ENCODE measurements at places on chromosomes 1 and 21.

- no peak for DNase-seq
These were observed 92.3 kb upstream of the COL6A1 start for GRCh38 chr21:45889256-45889655.

- no peak for DNase-seq
These were observed 19.3 kb upstream of the OPRD1 start for GRCh38 chr1:28792644-28793121.

DNA sequence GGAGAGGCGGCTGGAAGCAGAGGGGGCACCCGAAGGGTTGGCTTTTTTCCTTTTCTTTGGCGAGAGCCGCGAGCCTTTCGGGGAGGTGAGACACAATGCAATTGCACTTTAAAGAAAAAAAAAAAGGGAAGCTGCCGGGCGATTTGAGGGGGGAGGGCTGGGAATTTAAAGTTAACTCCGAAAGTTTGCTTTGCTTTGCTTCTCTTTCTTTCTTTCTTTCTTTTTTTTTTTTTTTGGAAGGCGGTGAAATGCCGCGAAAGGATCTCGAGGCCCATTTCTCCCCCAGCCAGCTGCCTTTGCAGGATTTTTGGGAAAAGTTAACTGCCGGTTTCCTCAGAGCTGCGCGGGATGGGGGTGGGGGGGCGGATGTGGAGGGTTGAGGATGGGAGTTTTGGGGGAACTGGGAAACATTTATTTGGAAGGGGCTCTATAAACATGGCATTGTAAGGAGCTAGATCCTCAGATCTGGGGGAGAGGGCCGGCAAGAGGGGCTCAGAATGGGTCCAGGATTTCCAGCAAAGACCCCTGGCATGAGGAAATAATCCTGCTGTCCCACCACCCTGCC, 997 bp downstream of the ZNF362 start:
- DNase-seq, result no peak

GRCh38 chr1:94045465-94046056, 75.4 kb downstream of the ABCA4 start:
- no peak for DNase-seq

DNA sequence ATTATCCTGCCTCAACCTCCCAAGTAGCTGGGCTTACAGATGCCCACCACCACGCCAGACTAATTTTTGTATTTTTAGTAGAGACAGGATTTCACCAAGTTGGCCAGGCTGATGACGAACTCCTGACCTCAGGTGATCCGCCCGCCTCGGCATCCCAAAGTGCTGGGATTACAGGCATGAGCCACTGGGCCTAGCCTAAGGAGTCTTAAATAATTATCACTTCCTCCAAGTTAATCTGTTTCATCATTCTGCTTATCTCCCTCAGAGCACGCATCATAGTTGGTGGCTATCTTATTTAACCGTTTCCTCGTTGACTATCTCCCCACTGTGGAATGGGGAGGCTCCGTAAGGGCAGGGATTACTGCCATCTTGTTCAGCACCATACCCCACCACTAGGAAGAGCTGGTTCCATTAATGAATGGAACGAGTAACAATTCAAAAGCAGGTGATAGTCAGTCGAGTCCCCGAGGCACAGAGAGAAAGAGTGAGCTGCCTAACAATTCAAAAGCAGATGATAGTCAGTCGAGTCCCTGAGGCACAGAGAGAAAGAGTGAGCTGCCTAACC, 52.7 kb downstream of the GLUL start:
- no peak for DNase-seq

- DNase-seq, result no peak
These were observed 87.9 kb upstream of the CD53 start for GRCh38 chr1:110785055-110785454.

- DNase-seq, result no peak
These were observed 16.4 kb downstream of the ETS2 start for GRCh38 chr21:38821959-38822682.

- DNase-seq, result no peak
These were observed 3.9 kb upstream of the KCNJ9 start for GRCh38 chr1:160077486-160077885.

DNA sequence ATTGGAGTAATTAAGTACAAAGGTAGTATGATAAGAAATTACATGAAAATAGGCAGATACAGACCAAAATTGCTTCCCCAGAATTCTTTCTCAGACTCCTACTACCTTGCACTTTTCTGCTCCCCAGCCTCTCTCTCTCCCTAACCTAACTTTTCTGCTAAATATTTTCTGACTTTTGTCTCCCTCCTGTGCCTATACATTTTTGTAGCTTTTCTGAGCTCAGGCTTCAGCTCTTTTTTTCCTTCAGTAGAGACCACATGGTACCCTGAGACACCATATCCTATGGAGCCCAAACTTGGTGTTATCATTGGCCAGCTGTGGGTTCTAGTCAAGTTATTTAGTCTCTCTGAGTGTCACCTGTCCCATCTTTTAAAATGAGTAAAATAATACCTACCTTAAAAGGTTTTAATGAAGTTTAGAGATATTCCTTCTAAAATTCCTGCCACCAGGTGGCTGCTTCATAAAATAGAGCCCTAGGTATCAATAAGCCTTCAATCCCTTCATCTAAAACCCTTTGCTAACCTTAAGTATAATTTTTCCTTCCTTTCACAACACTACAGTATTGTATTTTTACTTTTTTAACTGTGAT, 237.6 kb upstream of the DUSP10 start:
- DNase-seq, result no peak

DNA sequence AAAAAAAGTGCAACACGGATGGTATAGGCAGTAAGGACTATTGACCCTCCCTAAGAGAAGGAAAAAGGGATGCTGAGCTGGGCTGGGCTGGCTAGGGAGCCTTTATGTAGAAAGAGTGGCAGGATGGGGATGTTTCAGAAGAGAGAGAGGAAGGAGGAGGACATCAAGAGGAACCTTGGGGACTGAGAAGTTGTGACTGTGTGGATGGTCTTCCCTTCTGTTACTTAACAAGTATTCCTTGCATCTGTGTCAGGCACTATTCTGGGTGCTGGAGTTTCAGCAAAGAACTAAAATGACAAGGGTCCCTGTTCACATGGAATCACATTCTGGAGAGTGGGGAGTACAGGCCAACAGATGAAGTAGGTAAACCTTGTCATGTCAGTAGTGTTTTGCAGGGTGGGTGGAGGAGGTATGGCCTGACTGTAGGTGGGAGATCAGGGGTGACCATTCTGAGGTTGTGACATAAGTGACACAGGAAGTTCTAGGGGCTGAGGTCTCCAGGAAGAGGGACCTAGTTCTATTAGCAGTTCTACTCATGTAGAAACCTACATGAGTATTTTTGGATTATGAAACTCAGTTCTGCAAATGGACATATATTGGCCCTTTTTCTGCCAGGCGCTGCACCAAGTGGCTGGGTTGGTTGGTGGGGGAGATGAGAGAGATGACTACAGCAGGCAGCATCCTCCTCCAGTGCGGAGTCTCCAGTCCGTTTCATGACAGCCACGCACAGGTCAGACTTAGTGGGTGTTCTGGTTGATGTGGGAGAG, 53.8 kb downstream of the PRDM2 start:
- DNase-seq, result no peak

- DNase-seq, result peak; percentile 49
These were observed 72.8 kb downstream of the S1PR1 start for GRCh38 chr1:101309334-101310311.

GRCh38 chr1:109370712-109371340, 26.9 kb downstream of the SORT1 start:
- no peak for DNase-seq

GRCh38 chr1:72891976-72892375, 609.6 kb upstream of the NEGR1 start:
- no peak for DNase-seq

GRCh38 chr1:201999625-202000238, 10.7 kb upstream of the ELF3 start:
- DNase-seq, result no peak

GRCh38 chr1:2350911-2351655, 40.3 kb downstream of the MORN1 start:
- no peak for DNase-seq

- DNase-seq, result peak; percentile 21
These were observed 3.1 kb downstream of the ATP1A1 start for GRCh38 chr1:116375887-116376728.
